ENCODE measurements at places on chromosomes 7 and 10.

- DNase-seq = no peak
Measured at GRCh38 chr7:74164985-74165456, 9.1 kb upstream of the EIF4H start.

- DNase-seq = peak; percentile 71
Measured at GRCh38 chr10:119270762-119271366, 63.5 kb downstream of the GRK5 start.

DNA sequence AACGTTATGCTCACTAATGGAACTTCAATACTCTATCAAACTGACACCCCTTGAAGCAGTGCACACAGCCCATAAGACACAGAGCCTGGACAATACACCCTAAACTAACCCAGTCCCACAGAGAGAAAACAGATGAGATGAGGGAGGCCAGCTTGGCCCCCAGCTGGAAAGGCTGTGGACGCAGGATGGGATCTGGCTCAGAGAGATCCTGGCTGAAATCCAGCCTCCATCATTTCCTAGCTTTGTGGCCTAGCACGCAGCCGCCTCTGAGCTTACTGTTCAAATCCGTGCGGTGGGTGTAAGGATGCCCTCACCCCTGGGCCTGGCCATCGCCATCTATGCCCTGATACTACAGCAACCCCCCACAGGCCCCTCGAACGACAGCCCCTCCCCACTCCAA, 32.7 kb downstream of the SNX8 start:
- no peak for DNase-seq

GRCh38 chr10:27944005-27944404, 54.9 kb downstream of the ODAD2 start:
- DNase-seq = no peak

DNA sequence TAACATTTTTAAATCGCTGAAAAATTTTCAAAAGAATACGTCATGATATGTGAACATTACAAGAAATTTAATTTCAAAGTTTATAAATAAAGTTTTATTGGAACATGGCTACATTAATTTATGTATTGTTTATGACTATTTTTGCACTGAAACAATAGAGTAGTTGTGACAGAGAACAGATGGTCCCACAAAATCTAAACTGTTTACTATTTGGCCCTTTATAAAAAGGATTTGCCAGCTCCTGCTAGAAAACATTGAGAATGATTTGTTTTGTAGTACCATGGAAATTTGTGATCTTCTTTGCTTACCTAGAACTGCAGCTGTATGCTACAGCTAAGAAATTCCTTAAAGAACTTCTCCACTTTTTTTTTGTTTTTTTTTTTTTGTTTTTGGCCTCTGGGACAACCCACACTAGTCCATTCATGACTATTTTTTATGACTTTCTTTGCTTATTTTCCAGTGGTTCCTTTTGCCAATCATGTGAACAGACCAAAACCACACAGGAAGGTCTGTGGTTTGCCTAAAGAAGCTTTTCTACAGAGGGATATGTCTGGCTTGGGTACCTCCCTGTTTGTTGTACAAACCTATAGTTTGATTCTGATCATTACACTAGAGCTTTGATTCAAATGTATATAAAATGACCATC, 55.7 kb downstream of the ST7 start:
- DNase-seq = no peak

Measured in stimulated activated CD4-positive, alpha-beta T cell treated with anti-CD3 and anti-CD28 coated beads, Interleukin-15, amount 100 ng/mL, for 24 hours (primary cell).